ENCODE measurements at places on chromosomes 7 and 10.

- no peak for DNase-seq
Observed at GRCh38 chr7:45574416-45574668, 174 bp downstream of the ADCY1 start.

DNA sequence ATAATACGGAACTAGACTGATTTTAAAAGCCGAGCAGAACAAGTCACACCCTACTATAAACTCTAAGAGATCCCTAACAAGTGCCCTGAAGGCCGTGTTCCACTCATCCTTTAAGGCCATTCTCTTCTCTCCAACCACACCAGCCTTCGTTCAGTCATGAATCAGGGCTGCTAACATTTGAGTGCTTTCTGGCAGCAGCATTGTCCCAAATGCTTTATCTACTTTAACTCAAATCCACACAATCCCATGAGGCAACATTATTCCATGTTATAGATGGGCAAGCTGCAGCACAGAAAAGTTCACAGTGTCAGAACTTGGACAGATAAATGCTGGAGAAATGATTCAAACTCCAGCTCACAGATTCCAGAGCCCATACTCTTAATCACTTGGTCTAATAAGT, 73.5 kb downstream of the MALSU1 start:
- no peak for DNase-seq

GRCh38 chr7:133003052-133003910, 78.6 kb downstream of the CHCHD3 start:
- DNase-seq: no peak

DNA sequence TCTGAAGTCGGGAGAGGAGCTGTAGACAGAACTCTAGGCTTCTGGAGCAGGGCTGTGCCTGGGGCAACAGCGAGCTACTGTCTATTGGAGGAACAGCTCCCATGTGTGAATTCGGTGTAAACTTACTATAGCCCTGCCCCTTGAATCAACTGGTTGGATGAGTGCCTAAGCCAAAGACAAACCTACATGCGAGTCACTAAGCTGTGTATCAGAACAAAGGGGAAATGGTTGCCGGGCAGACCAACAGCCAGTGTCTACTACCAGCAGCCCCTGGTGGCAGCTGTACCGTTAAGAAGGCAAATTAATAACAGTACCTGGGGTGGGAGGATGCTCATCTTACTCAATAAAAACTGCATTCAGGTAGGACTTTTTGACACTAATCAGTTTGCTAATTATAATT, 343.6 kb downstream of the ACTR3B start:
- DNase-seq: no peak

DNA sequence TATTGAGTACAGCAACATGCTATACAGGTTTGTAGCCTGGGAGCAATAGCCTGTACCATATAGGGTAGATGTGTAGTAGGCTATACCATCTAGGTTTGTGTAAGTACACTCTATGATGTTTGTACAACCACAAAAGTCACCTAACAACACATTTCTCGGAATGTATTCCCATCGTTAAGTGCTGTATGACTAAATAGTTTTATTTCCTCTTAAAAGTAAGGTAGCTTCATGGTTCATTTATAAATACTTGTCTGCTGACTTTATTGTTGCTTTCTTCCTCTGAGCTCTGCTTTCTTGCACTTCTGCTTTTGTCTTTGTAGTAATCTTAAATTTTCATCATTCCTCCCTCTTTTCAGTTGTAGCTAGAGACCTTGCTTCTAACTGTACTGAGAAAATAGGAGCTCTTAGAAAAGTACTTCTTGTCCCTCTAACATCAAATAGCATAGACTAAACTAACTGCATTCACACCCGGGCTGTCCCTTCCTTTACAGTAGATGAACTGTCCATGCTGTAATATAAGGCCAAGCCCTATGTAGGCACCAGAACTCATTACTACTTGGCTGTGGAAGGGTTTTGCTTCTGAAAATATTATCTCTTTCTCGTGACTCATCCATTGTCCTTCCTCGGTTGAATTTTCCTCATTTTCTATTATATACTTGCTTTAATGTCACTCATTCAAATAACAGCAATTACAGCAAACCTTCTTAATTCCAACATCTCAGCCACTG, 55.4 kb upstream of the FAM3C start:
- DNase-seq: no peak

- no peak for DNase-seq
Observed at GRCh38 chr10:12103802-12104201, 25.7 kb upstream of the SEC61A2 start.

GRCh38 chr7:39299695-39300094, 266.5 kb upstream of the YAE1 start:
- DNase-seq: no peak

GRCh38 chr10:95976362-95977229, 66.8 kb upstream of the CCNJ start:
- no peak for DNase-seq

GRCh38 chr7:47890125-47890524, 58.1 kb downstream of the PKD1L1 start:
- DNase-seq: no peak

DNA sequence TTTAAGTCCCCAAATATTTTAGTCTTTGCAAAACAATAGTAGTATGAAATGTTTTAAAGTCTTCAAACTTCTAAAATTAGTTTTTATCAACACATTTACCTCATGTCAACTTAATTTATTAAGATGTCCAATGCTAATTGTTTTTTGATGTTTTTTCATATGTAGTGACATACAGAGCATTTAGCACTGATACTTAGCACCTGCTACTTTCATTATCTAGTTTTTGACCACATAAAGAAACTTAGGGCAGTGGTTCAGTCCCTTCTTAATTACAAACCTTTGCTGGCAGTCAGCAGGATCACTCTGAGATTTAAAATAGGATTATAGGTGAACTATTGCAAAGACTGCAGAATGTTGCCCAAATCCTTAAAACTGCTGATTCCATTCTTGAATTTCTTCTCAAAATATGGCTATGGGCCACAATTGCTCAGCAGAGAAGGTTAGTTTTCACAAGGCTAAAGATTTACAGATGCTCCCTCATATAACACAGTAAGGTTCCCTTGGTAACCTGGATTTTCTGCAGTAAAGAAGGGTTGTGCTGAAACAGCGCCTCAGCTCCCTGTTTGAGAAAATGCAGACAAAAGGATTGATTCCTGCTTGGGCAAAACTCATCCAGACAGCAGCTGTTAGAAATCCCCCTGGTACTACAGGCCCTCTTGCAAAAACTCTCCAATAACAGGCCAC, 3.4 kb downstream of the GPR85 start:
- no peak for DNase-seq

- no peak for DNase-seq
Observed at GRCh38 chr10:14588084-14588937, 186.4 kb downstream of the FAM107B start.

DNA sequence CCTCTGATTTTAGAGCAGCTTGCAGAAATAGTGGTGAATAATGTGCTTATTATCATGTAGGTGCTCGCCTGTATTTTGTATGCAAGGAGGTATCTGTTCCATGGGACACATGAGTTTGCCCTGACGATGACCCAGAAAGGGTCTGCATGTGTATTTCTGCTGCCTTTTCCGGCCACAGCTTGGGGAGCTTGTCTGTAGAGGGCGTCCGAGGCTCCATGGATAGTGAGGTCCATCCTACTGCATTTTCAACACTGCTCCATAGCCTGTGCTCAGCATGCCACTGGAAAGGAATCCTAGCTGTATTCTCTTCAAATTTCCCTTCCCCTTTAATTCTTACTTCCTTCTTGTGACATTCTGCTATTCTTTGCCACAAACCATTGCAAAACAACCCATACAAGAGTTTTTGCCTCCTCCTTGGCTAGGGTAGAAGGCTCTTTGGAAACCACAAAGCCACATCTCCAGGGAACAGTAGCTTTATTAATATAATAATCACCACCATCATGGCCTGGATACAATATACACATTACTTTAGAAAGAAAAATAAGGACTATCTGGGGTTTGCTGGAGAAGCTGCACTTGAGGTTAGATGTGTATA, 127.7 kb downstream of the DYNC1I1 start:
- DNase-seq: no peak

- no peak for DNase-seq
Observed at GRCh38 chr10:59878289-59878688, 28.1 kb downstream of the CCDC6 start.

DNA sequence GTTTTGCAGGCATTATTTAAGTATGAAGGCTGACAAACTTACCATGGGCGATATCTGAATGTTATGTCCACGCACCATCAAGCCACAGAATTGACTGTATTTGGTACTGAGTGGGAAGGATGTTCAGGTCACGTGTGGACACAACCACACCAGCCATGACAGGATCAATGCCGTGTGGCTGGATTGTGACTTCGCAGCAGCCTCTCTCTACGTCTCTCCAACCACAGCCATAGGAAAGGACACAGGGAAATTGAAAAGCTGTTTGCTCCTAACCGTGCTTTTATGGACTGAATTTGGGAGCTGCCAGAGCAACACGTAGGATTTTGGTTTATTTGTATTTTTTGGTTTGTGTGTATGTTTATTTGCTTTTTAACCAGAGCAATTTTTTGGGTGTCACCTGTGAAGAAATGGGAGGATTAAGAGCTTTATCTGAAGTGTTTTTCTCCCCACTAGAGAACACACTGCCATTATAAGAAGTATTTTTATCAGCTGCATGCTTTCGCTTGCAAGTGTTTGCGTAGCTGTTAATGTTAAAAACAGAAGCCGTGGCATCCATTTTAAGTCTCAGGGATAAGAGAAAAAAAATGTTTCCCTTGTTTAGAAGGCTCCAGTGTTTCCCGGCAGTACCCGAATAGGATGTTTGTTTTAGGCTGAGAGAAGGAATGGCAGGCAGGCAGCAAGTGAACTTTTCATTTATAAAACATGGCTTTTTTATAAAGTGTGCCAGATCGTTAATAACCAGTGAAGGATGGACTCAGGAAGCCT, 401.1 kb upstream of the NFE2L3 start:
- DNase-seq: no peak

DNA sequence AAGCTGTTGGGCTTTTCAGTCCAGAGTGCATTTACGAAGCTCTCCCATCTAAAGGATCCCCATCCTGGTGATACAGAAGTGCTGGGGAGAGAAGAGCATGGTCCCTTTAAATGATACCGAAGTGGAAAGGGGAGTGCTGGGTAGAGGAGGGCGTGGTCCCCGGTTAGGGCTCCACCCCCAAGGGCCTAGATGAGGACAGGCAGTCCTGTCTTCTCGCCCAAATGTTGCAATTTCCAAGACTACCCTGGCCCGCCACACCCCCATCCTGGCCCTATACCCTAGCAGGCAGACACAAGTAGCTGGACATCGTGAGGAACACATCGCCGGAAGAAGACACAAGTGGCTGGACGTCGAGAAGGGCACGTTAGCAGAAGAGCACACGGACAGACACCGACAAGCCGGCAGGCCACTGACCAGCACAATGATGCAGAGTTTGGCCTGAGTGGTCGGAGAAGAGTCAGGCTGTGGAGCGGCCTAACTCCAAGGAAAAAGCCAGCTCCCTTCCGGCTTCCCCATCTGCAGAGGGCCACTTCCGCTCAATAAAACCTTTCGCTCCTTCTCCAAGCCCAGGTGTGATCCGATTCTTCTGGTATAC, 439.5 kb upstream of the NRP1 start:
- DNase-seq: no peak

- DNase-seq: no peak
Observed at GRCh38 chr10:44006771-44007170, 358.1 kb upstream of the ZNF32 start.

GRCh38 chr10:69803809-69804208, 2.1 kb downstream of the COL13A1 start:
- no peak for DNase-seq

DNA sequence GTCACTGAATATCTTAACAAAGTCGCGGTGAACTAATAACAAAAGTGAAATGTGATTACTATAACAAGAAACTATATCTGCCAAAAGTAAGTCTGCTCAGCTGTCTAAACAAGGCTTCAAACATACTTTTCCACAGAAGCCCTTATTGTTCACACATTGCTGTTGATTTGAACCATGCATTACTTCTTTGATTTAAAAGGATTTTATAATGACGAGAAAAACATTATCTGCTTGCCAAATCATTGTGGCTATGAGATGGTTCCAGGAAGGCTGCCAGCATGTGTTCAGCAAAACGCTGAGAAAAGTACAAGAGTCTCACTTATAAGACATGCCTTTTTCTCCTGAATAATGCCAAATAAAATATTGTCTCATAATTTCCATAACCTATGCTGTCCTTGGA, 24.4 kb downstream of the RNF133 start:
- DNase-seq: no peak

- no peak for DNase-seq
Observed at GRCh38 chr10:107477266-107477665, 312.8 kb upstream of the SORCS1 start.

- no peak for DNase-seq
Observed at GRCh38 chr7:26891400-26892350, 27.3 kb upstream of the SKAP2 start.

- DNase-seq: no peak
Observed at GRCh38 chr10:76543655-76544054, 1094.0 kb downstream of the KCNMA1 start.

GRCh38 chr7:88116235-88116795, 103.5 kb downstream of the SRI start:
- no peak for DNase-seq

GRCh38 chr10:130111852-130112180, 1.2 kb upstream of the C10orf143 start:
- DNase-seq: no peak

DNA sequence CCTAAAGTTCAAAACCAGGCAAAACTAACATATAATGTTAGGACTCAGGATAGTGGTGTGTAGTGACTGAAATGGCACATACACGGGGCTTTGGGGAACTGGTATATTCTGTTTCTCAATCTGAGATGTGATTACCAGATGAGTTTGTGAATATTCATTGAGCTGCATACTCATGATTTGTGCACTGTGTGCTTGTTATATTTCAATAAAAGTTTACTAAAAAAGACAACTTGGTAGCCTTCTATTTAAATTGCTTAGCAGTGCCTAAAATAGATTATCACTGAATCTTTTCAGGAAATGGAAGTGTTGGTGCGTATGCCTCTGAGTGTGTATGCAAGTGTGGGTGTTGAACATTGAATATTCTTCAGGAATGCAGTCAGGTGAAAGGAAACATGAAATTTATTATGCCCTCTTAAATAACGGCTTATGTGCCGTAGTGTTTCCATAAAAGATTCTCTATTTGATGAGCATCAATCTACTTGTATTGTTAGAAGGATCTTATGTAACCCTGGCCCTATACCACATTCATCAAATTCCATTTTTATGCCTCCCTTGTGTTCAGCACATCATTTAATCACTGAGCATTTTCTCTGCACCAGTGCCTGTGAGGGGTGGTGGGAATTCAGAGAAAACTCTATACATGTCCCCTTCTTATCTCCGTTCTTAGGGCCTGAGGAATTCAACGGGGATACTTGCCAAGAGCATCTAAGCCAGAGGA, 82.6 kb upstream of the AUTS2 start:
- no peak for DNase-seq

DNA sequence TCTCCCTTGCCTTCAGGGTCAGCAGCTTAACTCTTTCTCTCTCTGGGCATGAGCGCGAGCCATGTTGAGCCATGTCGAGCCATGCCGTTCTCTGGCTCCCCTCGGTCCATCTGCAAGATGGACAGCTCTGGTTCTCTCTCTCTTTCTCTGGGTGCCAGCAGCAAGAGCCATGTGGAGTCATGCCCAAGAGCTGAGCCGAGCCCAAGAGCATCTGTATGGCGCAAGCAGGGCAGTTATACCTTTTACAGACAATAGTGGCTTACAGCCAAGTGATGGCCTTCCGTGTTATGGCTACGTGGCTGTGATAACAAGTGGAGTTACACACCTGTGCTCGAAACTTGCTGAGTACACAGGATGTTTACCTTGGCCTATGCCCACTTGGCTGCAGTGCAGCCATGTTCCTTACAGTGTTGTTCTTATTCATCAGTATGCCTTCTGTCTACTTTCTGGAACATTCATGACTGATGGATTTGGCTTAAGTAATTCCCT, 327.7 kb downstream of the GLRX3 start:
- DNase-seq: no peak

- DNase-seq: no peak
Observed at GRCh38 chr10:11795101-11795920, 27.8 kb upstream of the PROSER2 start.

All from activated CD8-positive, alpha-beta memory T cell treated with anti-CD3 and anti-CD28 coated beads for 1 hour (primary cell).